ENCODE measurements at places on chromosomes 1 and 21.

DNA sequence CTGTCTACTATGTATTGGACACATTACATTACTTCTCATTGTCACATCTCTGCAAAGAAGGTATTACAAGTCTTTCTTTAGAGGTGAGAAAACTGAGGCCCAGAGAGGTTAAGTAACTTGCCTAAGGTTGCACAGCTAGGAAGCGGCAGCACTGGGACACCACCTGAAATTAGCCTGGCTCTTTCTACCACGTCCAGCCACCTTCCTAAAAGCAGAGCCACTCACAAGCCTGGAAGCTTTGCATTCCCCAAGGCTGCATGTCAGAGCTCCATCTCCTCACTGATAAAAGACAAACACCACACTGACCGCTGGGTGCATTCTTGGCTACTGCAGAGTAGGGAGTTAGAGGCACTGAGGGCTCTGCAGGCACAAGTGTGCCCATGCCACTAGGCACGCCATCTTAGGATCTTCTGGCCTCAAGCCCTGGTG is 2.4 kb downstream of the CD247 start:
- DNase-seq: no peak

GRCh38 chr1:186812570-186812969 is 16.2 kb upstream of the PLA2G4A start:
- DNase-seq: no peak

- no peak for DNase-seq
These were observed 610.1 kb upstream of the NEGR1 start for GRCh38 chr1:72892461-72892860.

DNA sequence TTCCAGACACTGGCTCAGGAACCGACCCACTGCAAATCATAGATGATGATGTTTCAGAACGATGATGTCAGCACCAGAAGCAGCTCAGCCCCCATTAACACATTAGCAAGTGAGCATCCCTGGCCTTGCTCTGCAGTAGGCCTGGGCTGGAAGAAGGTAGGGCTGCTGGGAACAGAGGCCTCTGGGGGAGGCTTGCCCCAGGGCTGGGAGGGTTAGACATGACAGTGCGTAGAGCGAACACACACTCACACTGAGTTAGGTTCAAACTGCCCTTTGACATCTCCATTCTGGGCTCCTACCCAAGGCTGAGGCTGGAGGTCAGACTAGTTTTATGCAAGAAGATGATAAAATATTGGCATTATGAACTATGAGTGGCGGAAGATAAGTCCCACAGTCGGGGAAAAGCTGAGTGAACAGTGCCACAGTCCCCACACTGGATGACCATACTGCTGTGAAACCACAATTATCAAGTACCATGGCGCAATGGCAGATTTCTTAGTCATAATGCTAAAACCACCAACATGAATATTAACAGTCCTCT is 91.1 kb downstream of the DMRTB1 start:
- no peak for DNase-seq

- DNase-seq: no peak
These were observed 251.2 kb downstream of the TRABD2B start for GRCh38 chr1:47745715-47746609.

DNA sequence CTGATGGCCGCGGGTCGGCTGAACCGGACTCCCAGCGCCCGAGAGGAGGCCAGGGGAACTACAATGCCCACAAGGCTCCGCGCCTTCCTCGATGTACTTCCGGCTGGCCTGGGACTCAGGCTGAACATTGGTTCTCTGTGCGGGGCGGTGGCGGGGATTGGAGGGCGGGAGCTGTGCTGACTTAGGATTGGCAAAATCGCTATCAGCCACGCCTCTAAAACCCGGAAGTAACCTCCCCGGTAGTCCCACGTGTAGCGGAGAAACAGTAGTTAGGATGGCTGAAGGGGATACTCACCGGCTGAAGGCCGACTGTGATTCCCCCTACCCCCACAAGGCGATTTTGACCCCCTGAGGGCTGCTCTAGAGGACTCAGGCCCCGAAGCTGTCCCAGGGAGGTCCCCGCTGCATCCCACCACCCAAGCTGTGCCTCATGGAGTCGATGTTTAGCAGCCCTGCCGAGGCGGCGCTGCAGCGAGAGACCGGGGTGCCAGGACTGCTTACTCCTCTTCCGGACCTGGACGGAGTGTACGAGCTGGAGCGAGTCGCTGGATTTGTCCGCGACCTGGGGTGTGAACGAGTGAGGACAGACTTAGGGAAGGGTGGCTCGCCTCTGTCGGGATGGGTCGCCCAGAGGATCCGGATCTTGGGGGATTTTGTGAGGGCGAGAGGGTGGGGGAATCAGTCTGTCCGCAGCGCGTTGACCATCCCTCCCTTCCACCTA is at the start of gene DPH2:
Gene DPH2 (plus strand): TSS at position 265 of the 721 bp plus-strand sequence. CDS start 166 bp downstream, at position 431.
- DNase-seq: peak; percentile 88

GRCh38 chr1:241213139-241213538 is 143.9 kb downstream of the RGS7 start:
- no peak for DNase-seq

- no peak for DNase-seq
These were observed 269.6 kb downstream of the VAV3 start for GRCh38 chr1:107695341-107695740.

- no peak for DNase-seq
These were observed 224.2 kb downstream of the DISC1 start for GRCh38 chr1:231850786-231851185.

GRCh38 chr1:75991497-75992114 is 59.4 kb upstream of the ASB17 start:
- peak; percentile 60 for DNase-seq

- DNase-seq: no peak
These were observed 11.5 kb downstream of the LDLRAD1 start for GRCh38 chr1:54006508-54006907.

Measured in activated naive CD4-positive, alpha-beta T cell (primary cell).